ENCODE measurements at places on chromosomes 4 and X.

DNA sequence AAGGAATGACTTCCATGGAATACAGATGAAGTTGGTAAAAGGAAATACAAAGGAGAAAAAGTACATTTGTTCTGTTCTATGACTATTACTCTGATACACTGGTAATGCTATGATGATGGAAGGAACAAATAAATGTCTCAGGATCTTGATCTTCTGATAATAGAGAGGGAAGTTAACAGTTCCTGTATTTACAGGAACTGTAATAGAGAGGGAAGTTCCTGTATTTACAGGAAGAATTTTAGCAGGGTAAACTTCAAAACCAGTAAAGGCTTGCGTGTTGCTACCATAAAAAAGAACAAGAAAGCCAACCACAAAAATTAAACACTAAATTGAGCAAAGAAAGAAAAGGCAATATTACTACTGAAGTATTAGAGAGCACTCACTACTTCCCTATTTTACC lies 91.7 kb upstream of the HPGD start:
- no peak for DNase-seq

- no peak for DNase-seq
Measured at GRCh38 chr4:51884606-51885005, 41.7 kb downstream of the DCUN1D4 start.

GRCh38 chr4:72900952-72901351 lies 168.6 kb downstream of the COX18 start:
- no peak for DNase-seq

DNA sequence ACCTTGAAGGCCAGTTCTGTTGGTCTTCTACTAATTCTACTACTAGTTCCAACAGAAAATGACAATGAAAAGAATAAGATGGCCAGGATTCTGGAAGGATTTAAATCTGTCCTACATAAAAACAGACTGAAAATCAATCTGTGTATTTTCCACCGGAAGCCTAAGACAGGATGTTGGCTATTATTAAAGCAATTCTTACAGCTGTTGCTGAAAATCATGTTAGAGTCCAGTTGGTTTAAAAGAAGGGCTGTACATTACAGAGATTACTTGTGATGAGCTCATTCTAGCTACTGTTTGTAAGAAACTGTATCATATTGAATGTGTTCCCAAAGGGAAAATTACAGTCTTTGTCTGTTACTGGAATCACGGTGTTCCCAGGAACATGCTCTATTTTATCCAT lies 54.8 kb upstream of the MAGEB16 start:
- no peak for DNase-seq

- DNase-seq: no peak
Measured at GRCh38 chr4:106694232-106694631, 325.7 kb upstream of the GIMD1 start.

DNA sequence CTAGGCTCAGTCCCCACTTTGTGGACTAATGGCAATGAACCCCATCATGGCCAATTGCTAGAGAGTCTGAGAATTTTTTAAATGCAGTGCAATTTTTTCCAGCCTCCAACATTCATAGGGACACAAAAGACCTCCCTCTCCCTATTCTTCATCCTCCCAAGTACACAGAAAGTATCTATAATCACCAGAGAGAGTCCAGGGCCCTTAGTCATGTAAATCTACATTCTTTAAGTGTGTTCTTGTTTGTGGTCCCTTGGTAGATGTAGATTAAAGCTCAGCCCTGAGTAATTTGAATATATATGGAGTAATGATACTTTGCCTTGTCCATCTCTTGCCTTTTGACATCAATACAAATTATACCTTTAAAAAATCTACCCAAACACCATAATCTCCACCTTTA lies 51.3 kb upstream of the ATXN3L start:
- DNase-seq: no peak

- no peak for DNase-seq
Measured at GRCh38 chr4:177187371-177187770, 122.3 kb upstream of the NEIL3 start.

DNA sequence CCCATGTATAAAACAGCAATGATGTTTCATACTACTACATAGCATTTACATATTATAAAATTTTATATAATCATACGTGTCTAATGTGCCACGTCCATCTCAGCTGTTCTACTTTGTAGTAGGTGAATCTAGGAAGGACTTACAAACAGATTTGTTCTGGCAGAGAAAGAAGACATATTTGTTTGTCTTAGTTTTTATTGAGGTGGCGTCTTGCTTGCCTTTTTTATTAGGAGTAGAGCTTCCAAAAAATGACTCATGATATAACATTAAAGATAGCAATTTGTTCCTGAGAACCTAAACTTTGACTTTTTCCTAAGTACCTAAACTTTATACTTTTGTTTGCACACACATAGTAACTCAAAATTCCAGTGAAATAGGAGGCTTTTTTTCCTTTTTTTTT lies 64.6 kb downstream of the CLDN22 start:
- no peak for DNase-seq

GRCh38 chrX:85065512-85066198 lies 62.0 kb downstream of the APOOL start:
- DNase-seq: no peak

DNA sequence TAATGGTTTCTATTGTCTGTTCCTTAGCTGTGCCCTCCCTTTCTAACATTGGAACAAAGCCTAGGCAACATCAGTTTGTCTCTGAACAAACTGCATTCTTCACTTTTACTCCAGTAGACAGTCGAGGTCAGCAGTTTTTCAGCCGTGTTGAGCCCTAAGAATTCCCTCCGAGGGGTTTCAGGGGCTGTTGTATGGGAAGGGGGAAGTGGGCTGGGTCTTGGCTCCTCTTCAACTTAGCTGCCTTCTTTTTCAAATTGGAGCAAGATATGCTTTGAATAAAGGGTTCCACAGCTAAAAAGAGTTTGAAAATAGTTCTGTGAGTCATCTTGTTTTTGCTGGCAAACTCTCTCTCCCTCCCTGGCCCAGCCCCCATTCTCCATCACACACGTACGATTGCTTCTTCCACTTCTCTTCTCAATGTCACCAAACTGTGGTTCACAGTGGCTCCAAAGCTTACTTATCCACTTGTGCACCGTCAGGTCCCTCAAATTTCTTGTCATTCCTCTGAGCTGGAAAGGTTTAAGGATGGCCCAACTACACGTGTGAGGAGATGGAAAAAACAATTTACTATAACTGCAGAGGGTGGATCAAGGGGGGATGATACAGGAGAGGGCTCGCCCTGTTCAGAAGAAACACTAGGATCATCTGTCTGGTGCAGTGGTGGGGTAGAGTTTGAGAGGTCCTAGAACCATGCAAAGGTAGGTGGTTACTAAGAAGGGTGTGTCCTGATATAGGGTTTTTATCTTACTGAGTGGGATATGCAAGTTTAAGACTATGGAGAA lies 9.2 kb upstream of the MAML3 start:
- no peak for DNase-seq

- no peak for DNase-seq
Measured at GRCh38 chr4:89249313-89249712, 58.3 kb downstream of the GPRIN3 start.

- no peak for DNase-seq
Measured at GRCh38 chr4:80500613-80501012, 165.1 kb downstream of the CFAP299 start.

GRCh38 chr4:102759831-102760644 lies 730 bp downstream of the MANBA start:
- no peak for DNase-seq

DNA sequence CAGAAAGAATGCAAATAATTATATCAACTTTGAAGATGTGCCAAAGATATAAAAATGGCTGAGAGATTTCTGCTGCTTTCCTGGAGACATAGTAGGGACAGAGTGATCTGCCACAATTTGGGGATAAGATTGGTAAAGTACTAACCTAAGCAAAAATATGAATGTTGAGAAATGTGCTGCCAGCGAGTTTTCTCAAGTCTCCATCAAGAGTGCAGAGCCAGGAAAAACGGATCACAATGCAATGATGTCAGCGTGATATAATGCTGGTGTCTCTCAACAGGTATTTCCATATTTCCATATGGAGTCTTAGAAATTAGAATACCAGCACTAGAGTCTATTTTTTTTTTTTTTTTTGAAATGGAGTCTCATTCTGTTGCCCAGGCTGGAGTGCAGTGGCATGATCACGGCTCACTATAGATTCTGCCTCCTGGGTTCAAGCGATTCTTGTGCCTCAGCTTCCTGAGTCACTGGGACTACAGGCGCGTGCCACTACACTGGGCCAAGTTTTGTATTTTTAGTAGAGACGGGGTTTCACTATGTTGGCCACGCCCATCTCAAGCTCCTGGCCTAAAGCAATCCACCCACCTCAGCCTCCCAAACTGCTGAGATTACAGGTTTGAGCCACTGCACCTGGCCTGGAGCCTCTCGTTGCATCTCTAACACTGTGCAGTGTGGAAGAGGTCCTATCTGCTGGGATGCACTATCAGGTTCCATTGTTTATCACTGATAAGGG lies 893.5 kb downstream of the TRIML1 start:
- DNase-seq: no peak

- DNase-seq: no peak
Measured at GRCh38 chrX:68675571-68675970, 28.1 kb downstream of the STARD8 start.

GRCh38 chrX:29948653-29949052 lies 266.7 kb upstream of the MAGEB2 start:
- DNase-seq: no peak

GRCh38 chrX:51496501-51497291 lies at the start of gene NUDT11:
Gene NUDT11 (minus strand): TSS chrX:51496592. CDS start chrX:51496444, 148 bp downstream.
- peak; percentile 46 for DNase-seq

DNA sequence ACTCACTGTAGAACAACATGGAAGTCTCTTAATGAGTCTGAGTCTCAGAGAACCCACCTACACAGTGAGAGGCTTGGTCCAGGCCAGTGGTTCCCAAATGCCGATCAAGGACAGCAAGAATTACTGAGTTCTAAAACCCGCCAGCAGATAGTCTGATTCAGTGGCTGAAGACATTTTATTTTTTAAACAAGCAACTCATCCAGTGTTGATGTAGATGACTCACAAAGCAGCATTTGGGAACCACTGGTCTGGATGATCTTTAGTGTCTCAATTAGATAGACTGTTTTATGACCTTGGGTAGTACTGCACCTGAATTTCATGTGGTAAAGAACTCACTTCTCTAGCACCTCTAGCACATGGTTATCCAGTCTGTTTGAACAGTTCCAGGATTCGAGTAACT lies 193.6 kb downstream of the FBXW7 start:
- DNase-seq: no peak
